ENCODE measurements at places on chromosomes 6 and 20. TPM values are rescaled to one million over a fixed set of nuclear protein-coding genes. Genes with fewer than 3 reads are reported as not detected.

- no peak for DNase-seq
Measured at GRCh38 chr6:78850621-78851020, 16.7 kb upstream of the IRAK1BP1 start.

- DNase-seq = no peak
Measured at GRCh38 chr6:4644996-4645395, 131.2 kb upstream of the CDYL start.

DNA sequence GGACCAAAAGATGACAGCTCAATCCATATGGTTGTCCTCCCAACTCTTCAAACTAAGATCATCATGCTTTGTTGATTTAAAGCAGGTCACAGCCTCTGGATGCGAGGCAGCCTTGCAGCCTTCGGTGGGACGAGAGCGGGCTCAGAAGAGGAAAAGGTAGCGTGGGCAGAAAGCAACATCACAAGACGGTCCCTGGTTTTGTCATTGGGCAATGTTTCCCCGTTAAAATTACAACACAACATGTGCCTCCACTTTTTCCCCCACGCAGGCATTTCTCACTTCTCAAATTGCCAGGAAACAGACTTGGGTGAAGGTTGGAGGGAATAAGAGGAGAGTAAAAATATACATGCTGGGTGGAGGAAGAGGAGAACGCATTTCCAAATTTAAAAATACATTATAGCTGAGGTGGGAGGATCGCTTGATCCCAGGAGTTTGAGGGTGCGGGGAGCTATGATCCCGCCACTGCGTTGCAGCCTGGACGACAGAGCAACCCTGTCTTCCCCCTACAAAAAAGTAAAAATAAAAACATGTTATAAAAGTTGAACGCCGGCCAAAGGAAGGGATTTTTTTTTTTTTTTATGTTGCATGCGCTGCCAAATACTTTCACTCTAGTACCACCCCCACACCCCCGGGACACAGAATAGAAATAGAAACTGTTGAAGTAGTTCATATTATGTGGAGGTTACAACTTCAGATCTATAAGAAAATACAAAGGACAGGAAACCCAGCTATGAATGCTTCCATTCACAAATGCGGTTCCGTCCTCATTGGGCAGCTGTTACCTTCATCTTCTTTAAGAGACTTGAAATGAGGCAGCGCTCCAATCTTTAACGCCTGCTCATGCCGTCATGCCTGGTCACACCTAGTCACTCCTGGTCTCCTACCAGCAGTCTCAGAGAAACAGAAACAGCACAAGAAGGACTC, 13.9 kb upstream of the NAA20 start:
- no peak for DNase-seq

DNA sequence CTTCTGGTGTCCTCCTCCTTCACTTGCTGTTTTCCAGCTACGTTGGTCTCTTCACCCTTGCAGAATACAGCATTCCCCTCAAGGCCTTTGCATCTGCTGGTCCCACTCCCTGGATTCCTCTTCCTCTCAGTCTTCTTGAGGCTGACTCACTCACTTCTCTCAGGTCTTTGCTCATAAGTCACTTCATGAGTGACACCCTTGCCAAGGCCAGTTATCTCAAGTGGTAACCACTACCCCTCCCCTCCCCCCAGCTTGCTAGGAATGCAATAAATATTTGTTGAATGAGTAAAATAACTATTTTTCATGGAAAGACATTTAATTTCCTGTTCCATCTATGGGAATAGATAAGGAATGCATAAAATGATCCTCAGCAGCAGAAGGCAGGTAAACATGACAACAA, 131.7 kb downstream of the PLCB4 start:
- peak; percentile 91 for DNase-seq

DNA sequence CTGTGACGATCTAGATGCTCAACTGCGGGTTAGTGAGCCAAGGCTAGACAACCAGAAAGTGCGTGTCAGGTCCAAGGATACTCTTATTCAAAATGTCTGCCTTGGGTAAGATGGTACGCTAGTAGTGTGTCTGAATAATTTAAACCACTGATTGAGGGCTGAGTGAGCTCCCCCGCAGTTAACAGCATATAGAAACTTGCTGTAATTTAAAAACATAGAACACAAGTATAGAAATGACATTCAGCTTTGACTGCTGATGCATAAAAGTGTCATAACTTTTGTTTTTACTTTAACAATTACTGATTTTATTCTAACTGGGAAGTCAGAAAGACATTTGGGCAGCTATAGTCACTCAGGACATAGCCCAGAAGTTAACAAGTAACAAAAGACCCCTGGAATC, 45.6 kb upstream of the SLC22A1 start:
- DNase-seq = no peak

VARS1 gene
- 96.3 TPM for total RNA-seq

TAGAP gene
- 0.10 TPM for total RNA-seq

METTL24 gene
- total RNA-seq = 0.36 TPM

HSF2 gene
- 9.2 TPM for total RNA-seq

GPANK1 gene
- 11.7 TPM for total RNA-seq
